ENCODE measurements at places on chromosomes 4 and X. TPM values are rescaled to one million over a fixed set of nuclear protein-coding genes. Genes with fewer than 3 reads are reported as not detected.

GRCh38 chr4:105389167-105389566 is 84.7 kb downstream of the PPA2 start:
- H3K4me3 ChIP-seq = no peak overlapping the region
- H3K27ac ChIP-seq = no peak overlapping the region
- no peaks in the 10 kb centered on the region for H3K27me3 ChIP-seq
- no peak for DNase-seq

- no peak for DNase-seq
- H3K27ac ChIP-seq = no peak overlapping the region
- H3K36me3 ChIP-seq = no peaks in the 10 kb centered on the region
- H3K4me1 ChIP-seq = no peaks in the 10 kb centered on the region
- H3K4me3 ChIP-seq = no peak overlapping the region
- no peaks in the 10 kb centered on the region for H3K27me3 ChIP-seq
Observed at GRCh38 chr4:132866616-132867015, 282.5 kb upstream of the PCDH10 start.

DNA sequence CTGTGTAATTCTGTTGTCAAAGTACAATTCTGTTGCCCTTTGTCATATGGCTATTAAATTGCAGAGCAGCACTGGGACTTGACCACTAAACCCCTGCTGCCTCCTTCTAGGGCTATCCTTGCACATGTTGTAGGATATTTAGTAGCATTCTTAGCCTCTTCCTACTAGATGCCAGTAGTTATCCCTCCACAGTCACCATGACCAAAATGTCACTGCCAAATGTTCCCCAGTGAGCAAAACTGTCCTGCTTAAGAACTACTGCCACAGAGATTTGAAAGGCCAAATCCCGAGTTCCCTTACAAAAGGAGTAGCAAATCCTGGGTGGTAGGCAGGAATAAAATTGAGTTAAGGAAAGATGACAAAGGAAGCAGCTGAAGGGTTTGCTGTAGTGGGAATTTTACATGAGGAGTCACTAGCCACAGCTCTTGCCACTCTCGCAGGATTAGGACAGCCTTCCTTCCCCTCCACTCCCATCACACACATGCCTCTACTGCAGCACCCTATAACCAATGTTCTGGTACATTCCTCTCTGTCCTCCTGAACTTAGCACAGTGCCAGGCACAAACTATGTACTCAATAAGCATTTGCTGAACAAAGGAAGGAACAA is 8.4 kb downstream of the APBB2 start:
- no peaks in the 10 kb centered on the region for H3K36me3 ChIP-seq
- H3K27ac ChIP-seq = no peak overlapping the region
- no peaks in the 10 kb centered on the region for H3K27me3 ChIP-seq
- H3K4me1 ChIP-seq = peaks cover 8% of the 10 kb centered on the region
- H3K4me3 ChIP-seq = no peak overlapping the region
- DNase-seq = no peak

DNA sequence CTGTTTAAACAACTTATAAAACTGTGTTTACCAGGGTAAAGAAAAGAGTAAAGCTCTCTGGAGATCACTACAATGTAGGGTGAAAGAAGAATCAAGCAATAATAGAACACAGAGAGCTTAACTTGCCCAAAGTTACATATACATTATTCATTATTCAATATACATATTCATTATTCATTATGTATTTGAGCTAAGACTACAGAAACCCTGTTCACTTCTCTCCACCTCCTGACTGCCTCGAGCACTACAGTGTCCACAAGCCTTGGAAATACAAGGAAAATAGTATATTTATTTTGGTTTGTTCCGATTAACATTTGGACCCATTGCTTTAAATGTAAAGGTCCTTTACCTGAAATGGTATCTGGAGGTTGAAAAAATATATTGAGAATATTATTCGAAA is 35.9 kb upstream of the ELF2 start:
- no peak overlapping the region for H3K27ac ChIP-seq
- no peak overlapping the region for H3K4me3 ChIP-seq
- H3K4me1 ChIP-seq = no peaks in the 10 kb centered on the region
- no peak for DNase-seq
- no peaks in the 10 kb centered on the region for H3K27me3 ChIP-seq

DNA sequence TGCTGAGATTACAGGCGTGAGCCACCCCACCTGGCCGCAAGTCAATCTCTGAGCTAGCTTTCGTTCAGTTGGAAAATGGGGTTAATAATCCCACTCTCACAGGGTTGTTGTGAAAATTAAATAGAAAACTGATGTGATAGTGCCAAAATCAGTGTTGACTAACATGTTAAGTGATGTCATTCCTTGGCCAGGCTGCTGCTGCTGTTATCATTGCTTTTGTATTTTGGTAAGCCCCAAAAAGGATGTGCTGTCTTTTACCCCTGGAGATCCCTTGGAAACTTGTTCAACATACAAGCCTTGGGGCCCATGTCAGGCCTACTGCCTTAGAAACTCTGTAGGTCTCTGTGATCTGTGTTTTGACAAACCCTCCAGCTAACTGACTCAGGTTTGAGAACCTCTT is 106.3 kb downstream of the AFF1 start:
- peaks cover 14% of the 10 kb centered on the region for H3K4me1 ChIP-seq
- no peaks in the 10 kb centered on the region for H3K36me3 ChIP-seq
- DNase-seq = no peak
- H3K27me3 ChIP-seq = no peaks in the 10 kb centered on the region
- no peak overlapping the region for H3K4me3 ChIP-seq

- DNase-seq = peak; percentile 32
- no peaks in the 10 kb centered on the region for H3K4me1 ChIP-seq
- H3K36me3 ChIP-seq = peaks cover 5% of the 10 kb centered on the region
- H3K27ac ChIP-seq = no peak overlapping the region
- H3K27me3 ChIP-seq = no peaks in the 10 kb centered on the region
Observed at GRCh38 chr4:16026160-16026761, 57.6 kb downstream of the PROM1 start.

Gene POF1B
- 47.5 TPM for polyA plus RNA-seq

DNA sequence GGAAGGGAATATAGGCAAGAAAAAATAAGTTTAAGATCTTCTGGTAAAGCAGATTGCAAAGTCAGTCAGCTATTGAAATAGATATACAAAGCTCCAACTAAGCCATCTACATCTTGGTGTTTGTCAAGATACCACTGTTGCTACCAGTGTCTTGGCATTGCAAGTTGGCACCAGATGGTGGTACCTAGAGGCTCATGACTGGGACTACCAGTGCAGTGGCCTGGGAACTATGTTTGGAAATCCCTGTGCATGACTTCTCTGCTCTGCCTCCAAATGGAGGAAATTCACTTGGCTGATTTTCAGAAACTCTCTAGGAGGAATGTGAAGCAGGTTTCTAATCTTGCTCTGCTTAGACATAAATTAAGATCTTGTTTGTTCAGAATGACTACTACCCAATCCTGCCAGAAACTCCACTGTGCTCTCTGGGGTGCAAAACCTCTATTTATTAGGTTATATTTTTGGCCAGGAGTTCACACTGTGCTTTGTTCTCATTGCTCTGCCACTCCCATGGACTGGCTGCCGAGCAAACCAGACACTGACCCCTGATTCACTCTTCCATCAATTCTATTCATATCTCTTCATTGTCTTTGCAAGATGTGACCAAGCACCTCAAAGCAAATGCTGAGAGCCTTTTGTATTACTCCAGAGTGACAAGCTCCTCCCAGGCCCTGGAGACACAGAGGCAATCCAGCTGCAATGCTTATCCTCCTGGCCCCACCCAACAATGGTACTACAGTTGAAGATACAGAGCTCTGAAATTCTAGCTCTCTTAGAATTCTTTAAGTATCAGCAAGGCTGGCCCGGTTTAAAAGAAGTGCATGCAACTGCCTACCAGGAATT is 272.3 kb upstream of the FGF16 start:
- H3K4me3 ChIP-seq = no peak overlapping the region
- H3K4me1 ChIP-seq = no peaks in the 10 kb centered on the region
- H3K27me3 ChIP-seq = no peaks in the 10 kb centered on the region
- no peak for DNase-seq
- no peak overlapping the region for H3K27ac ChIP-seq

All from large intestine (tissue), 12 donors.